ENCODE measurements at places on chromosomes 13 and 19.

DNA sequence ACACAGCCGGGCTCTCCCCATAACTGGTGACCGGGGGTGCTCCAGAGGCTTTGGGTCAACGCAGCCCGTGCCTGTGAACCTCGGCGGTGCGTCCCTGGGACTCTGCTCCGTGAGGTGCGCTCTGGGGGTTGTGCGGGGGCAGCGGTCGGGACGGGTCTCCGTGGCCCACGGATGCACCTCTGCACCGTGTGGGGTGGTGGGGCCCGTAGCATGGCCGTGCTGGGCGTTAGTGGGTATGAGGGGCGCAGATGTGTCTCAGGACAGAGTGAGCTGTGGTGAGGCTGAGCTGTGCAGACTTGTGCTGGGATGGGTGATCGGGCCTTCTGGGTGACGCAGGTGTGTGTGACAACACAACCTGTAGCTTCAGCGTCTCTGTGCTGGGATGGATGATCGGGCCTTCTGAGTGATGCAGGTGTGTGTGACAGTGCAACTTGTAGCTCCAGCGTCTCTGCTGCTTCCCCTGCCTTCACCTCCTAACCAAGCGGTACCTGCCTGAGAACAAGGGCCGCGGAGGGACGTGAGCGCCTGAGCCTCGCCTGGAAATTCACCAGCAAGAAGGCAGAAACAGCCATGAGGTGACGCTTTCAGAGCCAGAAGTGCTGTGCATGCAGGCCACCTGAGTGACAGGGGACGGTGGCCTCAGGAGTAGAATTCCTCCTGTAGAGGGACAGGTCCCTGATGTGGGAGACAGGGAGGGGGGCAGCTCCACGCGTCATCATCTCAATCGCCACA, 599 bp downstream of the ZNF331 start:
- no peak for DNase-seq

- DNase-seq, result no peak
Observed at GRCh38 chr13:46633416-46633815, 80.4 kb downstream of the LRCH1 start.

DNA sequence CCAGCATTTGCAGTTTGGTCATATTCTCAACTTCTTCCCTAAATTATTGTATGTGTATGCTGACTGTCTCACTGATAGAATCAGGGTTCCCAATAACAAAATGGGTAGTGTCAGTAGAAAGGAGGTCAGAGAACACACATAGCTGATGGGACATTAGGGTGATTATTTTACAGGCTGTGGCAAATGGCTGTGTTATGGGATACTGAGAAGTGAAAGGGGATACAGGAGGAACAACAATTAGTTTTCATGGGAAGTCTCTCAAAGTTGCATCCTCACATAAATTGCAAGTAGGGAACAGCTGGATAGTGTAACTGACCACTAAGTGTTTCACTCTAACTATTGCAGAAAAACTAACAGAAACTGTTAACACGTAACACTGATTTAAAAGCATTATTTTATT, 1199.3 kb downstream of the PCDH17 start:
- no peak for DNase-seq

DNA sequence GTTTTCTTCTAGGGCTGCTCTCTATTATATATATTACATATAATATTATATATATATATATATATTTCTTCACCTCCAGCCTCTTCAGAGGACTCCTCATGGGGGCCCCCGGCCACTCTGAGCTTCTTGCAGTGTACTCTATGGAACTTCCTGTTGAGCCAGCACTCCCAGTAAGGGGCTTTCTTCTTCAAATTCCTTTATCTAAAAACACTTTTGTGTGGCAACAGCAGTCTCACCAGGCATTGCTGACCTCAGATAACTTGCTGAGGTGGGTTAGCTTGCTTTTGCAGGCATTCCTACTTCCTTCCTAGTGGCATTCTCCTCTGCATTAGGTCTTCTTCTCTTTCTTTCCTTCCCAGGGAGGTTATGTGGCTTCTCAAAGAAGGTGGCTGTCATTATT, 381.5 kb downstream of the MYO16 start:
- DNase-seq, result no peak

DNA sequence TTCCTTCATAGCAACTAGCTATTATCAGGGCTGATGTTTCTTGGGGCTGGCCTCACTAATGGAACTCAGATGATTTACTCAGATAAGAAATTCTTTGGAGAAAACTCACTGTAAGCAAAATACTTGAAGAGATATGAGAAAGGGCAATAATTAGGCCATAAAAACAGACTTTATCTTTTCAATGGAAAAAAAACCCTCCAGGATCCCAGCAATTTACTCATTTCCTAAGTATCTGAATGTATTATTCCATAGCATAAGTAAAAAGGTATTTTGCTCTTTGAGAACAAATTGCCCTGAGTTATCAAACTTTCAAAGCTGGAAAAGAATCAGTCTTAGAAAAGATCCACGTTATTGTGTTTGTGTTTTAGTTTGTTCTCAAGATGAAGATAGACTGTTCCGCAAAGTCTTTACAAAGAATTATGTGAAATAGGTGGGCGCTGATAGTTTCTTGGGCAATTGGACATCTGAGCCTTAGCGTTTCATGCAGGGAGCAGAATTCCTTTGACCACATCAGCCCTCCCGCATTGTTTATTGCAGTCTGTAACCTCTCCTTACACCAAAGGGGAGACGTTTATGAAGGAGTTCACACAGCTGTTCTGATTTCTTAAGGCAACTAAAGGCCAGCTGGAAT, 29.1 kb upstream of the CSNK1A1L start:
- DNase-seq, result no peak

DNA sequence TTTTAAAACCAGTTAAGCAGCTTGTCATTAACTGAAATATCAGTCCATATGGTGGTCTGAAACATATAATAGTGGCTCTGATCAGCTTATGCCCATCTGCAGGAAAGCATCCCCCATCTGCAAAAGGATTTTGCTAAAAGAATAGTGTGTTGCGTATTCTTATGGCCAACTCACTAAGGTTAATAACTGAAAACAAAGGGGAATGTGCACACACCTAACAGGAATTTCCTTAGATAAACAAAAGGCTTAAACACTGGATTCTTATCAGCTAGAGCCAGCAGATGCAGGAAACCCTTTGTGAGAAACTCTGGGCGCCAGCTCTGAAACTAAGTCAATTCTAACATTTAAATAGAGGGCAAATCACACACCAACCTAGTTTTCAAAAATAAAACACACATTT, 22.1 kb downstream of the VPS36 start:
- no peak for DNase-seq

DNA sequence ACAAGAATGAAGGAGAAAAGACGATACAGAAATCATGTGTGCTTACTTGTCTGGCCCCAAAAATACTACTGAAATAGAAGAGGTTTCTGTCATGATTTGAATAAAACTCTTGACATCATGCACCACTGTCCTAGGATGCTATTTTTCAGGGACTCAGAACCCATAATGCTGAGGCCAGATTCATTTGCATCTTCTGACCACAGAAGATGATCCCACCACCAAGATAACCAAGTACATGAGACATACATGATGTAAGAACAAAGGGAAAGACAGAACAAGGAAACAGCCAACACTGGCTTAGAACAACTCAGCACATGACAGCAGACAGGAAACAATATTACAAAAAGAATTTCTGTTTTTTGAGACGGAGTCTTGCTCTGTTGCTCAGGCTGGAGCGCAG, 2.5 kb downstream of the ZNF552 start:
- DNase-seq, result no peak

DNA sequence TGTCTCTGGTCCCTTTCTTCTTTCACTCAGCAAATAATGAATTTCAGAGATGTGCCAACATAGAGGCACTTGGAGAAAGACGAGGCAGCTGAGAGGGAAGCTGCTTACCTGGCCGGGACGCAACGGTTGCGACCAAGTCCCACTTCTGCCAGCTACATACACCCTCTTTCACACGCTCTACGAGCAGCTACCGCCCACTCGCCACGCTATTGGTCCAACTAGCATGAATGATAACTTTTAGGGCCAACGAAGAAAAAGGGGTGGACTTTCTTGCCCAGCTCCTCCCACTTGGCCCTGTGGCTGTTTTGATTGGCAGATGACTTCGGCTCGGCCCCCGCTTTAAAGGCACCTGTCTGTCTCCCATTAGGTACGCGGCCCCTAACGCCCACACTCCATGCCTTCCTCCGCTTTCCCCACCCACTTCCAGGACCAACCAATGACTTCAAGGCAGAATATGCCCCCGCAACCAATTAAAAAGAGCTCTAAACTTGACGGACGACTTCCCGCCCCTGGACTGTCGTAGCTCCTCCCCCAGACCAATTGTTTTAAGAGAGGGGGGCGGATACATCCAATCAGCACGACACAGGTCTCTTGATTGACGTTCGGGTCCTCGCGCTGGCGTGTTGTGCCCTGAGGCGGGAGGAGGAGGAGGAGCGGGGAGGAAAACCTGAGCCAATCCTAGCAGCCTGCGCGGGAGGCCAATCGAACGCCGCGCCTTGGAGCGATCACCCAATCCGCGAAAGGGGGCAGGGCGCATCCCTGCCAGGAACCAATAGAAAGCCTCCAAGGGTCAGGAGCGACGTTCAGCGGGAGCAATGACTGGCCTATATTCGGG, 481 bp upstream of the CNOT3 start:
- peak; percentile 100 for DNase-seq

DNA sequence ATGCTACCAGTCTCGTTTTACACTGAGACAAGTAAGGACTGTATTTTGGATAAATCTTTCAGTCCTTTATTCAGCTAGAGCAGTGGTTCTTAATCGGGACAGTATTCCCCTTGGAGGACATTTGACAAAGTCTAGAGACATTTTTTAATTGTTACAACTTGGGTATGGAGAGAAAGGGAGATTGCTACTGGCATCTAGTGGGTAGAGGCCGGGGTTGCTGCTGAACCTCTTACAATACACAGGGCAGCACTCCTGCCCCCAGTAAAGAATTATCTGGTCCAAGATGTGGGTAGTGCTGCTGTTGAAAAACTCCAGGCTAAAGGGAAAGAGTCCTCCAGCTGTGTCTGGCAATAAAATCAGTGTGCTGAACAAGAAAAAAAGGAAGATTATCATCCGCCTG, 334.8 kb downstream of the SLC7A1 start:
- DNase-seq, result no peak

- DNase-seq, result peak; percentile 70
Observed at GRCh38 chr13:42075517-42075916, 27.1 kb downstream of the DGKH start.

DNA sequence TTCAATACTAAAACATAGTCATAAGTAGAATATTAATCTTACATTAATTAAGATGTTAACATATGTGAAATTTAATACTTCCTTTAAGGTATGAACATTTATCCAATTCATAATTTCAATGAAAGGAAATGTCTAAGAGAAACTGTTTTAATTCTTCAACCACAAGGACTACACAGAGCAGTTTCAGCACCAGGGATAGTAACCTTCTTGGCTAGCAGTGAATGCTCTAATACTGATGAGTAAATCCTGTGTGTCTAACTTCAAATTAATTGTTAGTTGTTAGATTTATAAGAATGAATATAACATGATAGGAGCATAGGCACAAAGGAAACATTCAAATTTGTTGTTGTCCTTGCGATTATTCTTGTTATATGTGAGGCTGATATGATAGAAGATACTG, 15.6 kb upstream of the NBEA start:
- no peak for DNase-seq

DNA sequence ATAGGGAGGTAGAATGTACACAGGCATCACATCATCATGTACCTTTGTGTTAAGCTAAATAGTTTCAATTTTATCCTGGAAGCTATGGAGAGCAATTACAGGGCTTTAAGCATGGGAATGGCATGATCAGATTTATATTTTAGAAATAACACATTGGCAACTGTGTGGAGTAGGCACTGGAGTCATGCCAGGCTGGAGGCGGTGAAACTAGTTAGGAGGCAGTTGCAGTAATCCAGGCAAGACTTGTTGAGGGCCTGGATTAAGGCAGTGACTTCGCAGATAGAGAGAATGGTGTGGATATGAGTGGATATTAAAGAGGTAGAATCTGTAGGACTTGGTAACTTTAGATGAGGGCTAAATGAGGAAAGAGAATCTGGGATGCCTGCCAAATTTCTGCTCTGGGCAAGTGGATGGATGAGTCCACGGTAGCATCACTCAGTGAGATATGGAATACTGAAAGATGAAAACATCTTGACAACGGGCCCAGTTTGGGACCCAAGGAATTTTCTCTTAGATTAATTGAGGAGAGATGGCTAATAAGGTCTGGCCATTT, 506.2 kb downstream of the FGF9 start:
- no peak for DNase-seq

GRCh38 chr19:38907227-38907626, 4.8 kb downstream of the CCER2 start:
- no peak for DNase-seq

GRCh38 chr19:33024398-33024797, 40.3 kb downstream of the RHPN2 start:
- no peak for DNase-seq

GRCh38 chr13:101811284-101811839, 358.9 kb downstream of the ITGBL1 start:
- no peak for DNase-seq

DNA sequence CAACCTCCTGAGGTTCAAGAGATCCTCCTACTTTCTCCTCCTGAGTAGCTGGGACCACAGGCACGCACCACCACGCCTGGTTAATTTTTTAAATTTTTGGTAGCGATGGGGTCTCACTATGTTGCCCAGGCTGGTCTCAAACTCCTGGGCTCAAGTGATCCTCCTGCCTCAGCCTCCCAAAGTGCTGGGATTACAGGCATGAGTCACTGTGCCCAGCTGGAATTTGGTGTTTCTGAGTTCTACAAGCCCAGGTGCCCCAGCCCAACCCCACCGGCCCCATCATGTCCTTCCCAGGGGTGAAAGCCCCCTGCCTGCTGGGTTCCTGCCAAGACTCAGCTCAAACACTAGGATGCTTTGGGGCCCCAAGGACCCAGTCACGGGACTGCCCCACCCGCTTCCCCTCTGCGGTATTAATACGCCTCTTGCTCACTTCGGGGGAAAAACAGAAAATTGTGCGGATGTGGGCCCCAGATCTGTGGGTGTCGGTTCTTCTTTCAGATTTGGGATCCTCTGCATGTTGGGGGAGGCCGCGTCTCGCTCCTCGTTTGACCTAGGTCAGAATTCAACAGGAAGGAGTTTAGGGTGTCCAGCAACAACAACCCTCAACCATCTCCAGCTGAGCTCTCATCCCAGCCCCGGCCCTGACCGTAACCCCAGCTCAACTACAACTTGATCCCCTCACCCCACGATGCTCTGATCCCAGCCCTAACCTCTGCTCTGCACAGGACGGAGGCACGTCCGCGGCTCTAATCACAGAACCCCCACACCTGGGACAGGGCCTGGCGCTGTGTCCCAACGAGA, 3.7 kb upstream of the FCER2 start:
- no peak for DNase-seq

DNA sequence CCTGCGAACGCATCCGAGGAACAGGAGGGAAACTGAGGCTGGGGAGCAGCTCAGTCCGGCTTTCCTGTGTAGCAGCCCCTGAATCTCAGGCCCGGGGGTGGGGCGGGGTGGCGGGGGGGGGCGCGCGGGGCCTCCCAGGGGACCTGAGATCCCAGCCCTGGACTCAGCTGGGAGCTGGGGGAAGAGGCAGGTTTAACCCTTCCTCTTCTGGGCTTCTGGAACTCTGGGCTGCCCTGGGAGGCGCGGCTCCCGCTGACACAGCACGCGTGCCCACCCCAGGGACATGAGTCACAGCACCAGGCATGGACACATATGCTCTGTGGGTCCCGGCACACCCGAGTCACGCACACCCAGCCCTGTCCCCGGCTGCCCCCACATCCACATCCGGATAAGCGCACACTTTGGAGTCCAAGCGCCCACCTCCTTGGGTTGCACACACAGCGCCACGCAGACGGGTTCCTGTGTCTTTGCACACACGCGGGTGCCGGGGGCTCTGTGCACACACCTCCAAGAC, 3.5 kb upstream of the CIRBP start:
- DNase-seq, result no peak

- DNase-seq, result no peak
Observed at GRCh38 chr19:51192689-51193088, 32.2 kb upstream of the CD33 start.

GRCh38 chr19:50419580-50420035, 870 bp downstream of the SPIB start:
- no peak for DNase-seq

All from putamen (tissue), 1 donor.